Upper lobe of left lung (tissue), 6 donors: ENCODE measurements at places on chromosomes 4 and X.

DNA sequence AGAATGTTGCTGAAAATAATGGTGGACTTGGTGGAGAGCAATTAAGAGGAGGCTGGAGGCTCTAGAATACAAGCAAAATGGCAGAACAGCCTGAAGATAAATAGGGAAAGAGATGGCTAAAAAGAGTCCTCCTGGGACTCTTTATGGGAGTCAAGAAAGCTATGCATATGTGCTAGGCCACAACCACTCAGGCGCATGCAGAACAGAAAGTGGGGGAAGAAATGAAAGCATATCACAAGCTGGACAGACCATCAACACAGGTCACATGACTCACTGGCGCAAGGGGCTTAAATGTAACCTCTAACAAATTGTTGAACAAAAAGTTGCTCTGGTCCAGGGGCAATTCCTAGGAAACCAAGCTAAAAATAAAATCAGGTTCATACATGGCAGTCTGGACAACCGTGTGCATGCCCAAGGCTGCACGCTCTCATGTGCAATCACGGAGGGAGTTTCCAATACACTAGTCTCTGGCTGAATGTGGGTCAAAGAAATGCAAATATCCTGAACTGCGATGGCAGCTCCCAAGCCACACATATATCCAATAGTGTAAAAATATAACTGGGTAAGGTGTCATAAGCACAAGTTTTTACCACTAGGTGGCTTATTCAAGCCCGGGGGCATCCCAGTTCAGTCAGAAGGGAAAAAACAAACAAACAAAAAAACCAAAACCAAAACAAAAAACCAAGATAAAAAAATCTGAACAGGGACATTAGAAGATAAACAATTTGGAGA, 45.4 kb downstream of the ZNF711 start:
- no peak overlapping the region for H3K27ac ChIP-seq
- no peaks in the 10 kb centered on the region for H3K4me1 ChIP-seq
- no peak overlapping the region for H3K4me3 ChIP-seq
- DNase-seq = no peak

GRCh38 chrX:26922278-26922677, 540.9 kb downstream of the PPP4R3C start:
- H3K27me3 ChIP-seq = no peaks in the 10 kb centered on the region
- H3K36me3 ChIP-seq = no peaks in the 10 kb centered on the region
- H3K27ac ChIP-seq = no peak overlapping the region

DNA sequence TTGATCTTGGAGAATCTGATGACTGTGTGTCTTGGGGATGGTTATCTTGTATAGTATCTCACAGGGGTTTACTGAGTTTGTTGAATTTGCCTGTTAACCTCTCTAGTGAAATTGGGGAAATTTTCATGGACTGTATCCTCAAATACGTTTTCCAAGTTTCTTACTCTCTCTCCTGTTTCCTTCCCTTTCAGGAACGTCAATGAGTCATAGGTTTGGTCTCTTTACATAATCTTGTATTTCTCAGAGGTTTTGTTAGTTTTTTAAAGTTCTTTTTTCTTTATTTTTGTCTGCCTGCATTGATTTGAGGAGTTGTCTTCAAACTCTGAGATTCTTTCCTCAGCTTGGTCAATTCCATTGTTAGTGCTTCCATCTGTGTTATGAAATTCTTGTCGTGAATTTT, 227.7 kb upstream of the GPRIN3 start:
- H3K4me3 ChIP-seq = no peak overlapping the region
- H3K36me3 ChIP-seq = no peaks in the 10 kb centered on the region
- H3K4me1 ChIP-seq = no peaks in the 10 kb centered on the region

DNA sequence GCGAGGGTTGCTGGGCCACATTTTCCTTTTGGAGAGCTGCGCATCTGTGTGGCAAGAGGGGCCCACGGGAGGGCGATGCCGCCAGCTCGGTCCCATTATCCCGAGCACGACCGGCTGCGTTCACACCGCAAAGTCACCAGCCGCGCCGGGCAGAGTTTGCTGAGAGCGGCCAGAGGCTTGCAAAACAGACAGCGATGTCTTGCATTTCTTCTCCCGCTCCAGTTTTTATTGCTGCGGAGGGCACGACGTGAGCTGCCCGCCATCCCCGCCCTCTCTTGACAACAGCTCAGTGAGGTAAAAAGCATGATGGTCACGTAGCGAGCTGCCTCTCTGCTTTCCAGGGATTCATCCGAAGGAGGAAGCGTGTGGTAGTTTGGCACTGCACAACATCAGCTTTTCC, 102.1 kb upstream of the TENM3 start:
- H3K4me3 ChIP-seq = no peak overlapping the region
- DNase-seq = no peak
- H3K27me3 ChIP-seq = peaks cover 13% of the 10 kb centered on the region
- peaks cover 22% of the 10 kb centered on the region for H3K4me1 ChIP-seq

- DNase-seq = no peak
- H3K36me3 ChIP-seq = no peaks in the 10 kb centered on the region
- no peak overlapping the region for H3K27ac ChIP-seq
- no peak overlapping the region for H3K4me3 ChIP-seq
Measured at GRCh38 chrX:81392396-81392795, 190.5 kb downstream of the SH3BGRL start.
